ENCODE measurements at places on chromosomes 12 and 14.

- peak; percentile 52 for DNase-seq
These were observed 21.4 kb upstream of the NCOR2 start for GRCh38 chr12:124588751-124589267.

GRCh38 chr12:116012757-116013156, 264.7 kb downstream of the MED13L start:
- DNase-seq, result no peak

GRCh38 chr12:76633415-76633814, 73.8 kb upstream of the OSBPL8 start:
- DNase-seq, result no peak

DNA sequence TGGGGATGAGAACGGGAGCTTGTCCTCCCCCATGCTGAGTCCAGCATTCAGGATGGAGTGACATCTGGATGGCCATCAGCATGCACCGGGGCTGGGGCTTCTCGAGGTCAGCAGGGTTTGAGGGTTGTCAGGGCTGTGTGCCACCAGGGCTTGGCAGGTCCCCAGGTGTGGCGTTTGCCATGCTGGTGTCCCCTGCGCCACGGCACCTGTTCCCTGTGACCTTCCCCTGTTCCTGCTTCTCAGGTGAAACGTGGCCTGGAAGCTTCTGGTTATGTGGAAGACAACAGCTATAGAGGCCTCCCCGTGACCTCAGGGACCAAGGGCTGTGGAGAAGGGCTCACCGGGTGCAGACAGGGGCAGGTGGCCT, 152.4 kb downstream of the KIF26A start:
- DNase-seq, result no peak

DNA sequence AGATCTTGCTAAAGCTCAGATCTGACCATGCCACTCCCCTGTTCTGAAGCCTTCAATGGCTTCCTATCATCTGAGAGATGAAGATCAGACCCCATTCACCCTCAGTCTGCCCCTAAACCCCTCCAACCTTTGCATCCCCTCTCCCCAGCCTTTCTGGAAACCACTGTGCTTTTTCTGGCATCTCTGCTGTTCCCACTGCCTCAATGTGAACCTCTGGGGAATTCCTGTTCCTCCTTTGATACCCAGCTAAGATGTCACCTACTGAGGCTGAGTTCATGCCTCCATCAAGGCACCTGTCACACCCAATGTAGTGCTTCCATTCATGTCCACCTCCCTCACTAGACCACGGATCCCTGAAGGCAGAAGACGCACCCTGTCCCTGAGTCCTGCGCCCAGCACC, 19.3 kb downstream of the CYP46A1 start:
- DNase-seq, result no peak

DNA sequence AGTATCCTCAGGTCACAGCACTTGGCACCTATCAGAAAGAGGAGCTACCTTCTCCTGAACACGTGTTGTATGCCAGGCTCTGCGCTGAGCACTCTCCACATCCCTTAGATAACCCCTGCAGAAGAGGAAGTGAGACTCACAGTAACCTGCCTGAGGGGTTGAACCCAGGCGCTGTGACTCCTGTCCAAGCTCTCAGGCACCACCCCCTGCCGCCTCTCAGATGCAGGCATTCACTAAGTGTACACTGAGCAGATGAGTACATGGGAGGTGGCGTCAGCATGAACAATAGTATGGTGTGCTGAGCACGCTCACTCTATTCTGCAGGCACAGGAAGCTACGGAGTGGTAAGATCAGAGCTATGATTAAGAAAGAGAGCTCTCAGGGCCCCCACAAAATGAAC, 21.0 kb upstream of the RIC8B start:
- DNase-seq, result peak; percentile 76

DNA sequence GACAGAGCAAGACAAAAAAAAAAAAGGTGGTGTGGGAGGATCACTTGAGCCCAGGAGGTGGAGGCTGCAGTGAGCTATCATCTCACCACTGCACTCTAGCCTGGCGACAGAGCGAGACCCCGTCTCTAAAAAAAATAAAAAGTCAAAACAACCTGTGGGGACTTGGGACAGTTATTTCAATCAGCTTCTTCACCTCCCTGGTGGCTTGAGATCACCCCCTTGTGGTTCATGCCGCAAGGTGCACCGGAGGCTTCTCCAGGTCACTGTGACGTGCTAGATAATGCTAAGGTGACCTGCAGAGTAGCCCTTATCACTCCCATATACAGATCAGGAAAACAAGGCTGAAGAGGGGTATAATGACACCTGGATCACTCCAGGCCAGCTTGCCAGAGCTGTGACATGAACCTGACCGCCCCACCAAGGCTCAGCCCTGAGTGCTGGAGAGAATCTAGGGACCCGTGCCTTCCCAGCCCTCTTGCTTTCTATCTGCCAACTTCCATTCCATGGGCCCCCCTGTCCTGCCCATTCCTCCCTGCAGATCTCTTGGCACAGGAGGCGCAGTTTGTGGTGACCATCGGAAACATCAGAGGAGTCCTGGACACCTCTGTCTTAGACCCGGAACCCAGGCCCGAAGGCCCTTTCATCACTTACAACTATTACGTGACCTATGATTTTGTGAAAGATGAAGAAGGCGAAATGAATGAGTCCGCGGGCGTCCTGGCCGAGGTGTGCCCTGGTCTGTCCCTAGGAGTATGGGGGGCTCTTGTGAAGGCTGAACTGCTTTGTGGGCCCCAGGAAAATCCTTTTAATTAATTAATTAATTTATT, 8.1 kb downstream of the LRRC43 start:
- peak; percentile 85 for DNase-seq

- no peak for DNase-seq
These were observed 103.6 kb downstream of the DAAM1 start for GRCh38 chr14:59292028-59292427.

GRCh38 chr14:50926851-50927386, 17.4 kb downstream of the PYGL start:
- no peak for DNase-seq

- no peak for DNase-seq
These were observed 18.9 kb downstream of the BCAT1 start for GRCh38 chr12:24929953-24930352.

GRCh38 chr14:89650077-89650978, 233.3 kb upstream of the FOXN3 start:
- peak; percentile 34 for DNase-seq

DNA sequence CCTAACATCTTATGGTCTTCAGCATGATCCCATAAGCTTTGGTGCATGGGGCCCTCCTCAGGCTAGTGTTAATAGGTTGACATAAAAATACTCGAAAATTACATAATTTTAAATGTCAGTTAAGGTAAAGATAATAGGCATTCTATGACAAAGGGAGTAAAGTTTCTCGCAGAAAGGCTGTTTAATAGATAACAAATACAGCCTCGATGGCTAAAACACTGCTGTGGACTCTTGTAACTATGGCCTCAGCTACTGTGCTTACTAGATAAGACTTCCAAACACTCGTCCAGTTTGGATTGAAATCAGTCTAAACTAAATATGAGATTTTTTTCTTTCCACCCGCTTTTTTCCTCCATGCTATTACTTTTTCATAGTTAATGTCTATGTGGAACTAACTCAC, 23.2 kb upstream of the MGST1 start:
- no peak for DNase-seq
